ENCODE measurements at places on chromosomes 5 and 9. TPM values are rescaled to one million over a fixed set of nuclear protein-coding genes. Genes with fewer than 3 reads are reported as not detected.

DNA sequence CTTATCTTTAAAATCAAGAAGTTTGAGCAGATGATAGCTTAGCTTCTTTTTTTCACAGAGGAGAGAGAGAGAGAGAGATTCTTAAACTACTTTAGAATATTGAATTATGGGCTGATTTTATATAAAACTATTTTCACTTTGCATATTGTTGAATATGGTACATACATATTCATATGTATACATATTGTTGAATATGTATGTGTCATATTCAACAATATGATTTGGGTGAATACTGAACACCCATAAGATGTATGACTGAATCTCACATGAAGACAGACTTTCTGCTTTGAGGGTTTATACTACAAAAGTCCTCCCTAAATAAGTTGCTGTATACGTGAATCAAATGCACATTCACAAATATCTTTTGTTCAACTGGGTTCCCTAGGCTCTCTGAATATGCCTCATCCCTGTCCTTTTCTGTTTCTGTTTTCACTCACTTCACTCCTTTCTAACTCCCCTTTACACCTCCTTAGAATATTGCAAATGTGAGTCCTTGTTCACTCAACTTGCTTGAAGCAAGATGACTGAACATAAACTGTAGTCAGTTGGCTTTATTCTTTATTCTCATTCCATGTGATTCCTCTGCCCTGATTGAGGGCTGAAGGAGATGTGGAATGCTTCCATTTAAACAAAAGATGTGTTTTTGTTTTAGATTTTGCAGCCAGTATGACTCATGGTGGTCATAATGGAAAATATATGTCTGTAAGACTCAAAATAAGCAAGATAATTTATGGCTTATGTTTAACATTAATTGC, 225.4 kb upstream of the DAB2 start:
- DNase-seq = no peak

GRCh38 chr5:139903450-139903794, 107.8 kb downstream of the PSD2 start:
- DNase-seq = no peak

DNA sequence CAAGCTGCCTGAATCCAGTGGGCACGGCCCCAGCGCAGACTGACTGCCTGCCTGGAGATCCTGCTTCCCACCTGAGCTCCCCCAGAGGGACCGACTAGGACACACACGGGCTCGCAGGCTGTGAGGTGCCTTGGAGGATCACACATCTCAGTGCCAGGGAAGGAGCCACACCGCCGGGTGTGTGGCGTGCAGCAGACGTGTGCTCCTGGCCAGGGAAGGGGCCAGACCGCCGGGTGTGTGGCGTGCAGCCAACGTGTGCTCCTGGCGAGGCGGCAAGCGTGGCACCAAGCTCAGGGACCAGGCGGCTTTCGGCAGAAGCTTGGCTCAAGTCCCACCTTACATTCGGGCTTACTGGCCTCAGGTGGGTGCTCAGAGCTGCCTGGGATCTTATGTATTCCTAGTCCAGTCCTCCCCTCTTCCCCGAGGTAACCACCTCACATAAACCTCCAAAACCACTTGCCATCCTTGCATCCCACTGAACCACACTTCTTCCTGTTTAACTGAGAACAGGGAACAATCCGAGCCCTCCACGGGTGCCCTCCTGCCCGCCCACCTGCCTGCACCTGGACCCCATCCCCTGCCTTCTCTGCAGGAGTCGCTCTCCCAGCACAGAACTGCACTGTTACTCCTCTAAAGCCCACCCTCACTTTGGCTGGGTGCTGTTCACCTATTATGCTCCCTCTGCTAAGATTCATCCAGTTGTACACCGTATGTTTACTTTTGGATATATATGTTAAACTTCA, 22.4 kb upstream of the MRNIP start:
- DNase-seq = no peak

Gene PCDHGA10
- 3.1 TPM for polyA plus RNA-seq

Gene PRSS3
- 1.7 TPM for polyA plus RNA-seq

Gene TRIM14
- polyA plus RNA-seq = 2.7 TPM

Gene PKN3
- 9.3 TPM for polyA plus RNA-seq

All from left renal pelvis (tissue), 4 donors.